Dorsolateral prefrontal cortex (tissue), 122 donors: ENCODE measurements at places on chromosomes 7 and 10. TPM values are rescaled to one million over a fixed set of nuclear protein-coding genes. Genes with fewer than 3 reads are reported as not detected.

DNA sequence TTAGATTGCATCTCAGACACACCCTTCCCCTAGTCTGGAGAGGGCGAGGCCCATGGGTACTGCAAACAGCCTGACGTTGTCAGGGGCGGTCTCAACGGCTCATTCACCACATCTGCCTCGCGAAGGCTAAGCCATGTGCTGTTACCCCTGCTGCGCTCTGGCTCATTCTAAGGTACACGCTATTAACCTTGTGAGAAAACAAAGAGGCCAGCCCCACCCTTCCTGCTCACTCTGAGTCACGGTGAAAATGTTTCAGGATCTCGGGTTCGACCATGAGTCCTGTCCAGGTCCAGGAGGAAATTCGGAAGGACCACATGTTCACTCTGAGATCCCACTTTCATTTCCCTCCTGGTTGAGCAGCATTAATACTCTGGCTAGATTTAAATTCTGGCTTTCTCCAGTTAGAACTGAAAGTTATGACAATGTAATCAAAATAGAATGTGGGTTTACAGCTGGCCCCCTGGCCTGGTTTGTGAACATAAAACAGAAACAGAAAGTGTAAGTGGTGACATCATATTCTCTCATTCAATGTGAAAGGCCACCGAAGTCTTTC is 55.2 kb downstream of the EGFR start:
- DNase-seq, result no peak

SPDYE1 gene
- not detected for total RNA-seq

- no peak for DNase-seq
Measured at GRCh38 chr10:11631890-11632587, 20.6 kb upstream of the USP6NL start.

DNA sequence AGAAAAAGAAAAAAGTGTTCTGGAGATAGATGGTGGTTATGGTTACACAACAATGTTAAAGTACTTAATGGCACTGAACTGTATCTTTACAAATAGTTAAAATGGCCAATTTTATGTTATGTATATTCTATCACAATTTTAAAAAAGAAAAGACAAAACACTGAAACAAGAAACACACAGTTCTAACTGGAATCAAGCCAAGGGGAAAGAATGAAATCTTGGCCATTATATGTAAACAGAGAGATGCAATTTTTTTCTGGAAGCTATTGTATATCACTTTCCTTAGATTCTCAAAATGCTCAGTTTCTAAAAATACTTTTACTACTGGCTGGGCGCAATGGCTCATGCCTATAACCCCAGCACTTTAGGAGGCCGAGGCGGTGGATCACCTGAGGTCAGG is 4.1 kb downstream of the COA1 start:
- no peak for DNase-seq

DNA sequence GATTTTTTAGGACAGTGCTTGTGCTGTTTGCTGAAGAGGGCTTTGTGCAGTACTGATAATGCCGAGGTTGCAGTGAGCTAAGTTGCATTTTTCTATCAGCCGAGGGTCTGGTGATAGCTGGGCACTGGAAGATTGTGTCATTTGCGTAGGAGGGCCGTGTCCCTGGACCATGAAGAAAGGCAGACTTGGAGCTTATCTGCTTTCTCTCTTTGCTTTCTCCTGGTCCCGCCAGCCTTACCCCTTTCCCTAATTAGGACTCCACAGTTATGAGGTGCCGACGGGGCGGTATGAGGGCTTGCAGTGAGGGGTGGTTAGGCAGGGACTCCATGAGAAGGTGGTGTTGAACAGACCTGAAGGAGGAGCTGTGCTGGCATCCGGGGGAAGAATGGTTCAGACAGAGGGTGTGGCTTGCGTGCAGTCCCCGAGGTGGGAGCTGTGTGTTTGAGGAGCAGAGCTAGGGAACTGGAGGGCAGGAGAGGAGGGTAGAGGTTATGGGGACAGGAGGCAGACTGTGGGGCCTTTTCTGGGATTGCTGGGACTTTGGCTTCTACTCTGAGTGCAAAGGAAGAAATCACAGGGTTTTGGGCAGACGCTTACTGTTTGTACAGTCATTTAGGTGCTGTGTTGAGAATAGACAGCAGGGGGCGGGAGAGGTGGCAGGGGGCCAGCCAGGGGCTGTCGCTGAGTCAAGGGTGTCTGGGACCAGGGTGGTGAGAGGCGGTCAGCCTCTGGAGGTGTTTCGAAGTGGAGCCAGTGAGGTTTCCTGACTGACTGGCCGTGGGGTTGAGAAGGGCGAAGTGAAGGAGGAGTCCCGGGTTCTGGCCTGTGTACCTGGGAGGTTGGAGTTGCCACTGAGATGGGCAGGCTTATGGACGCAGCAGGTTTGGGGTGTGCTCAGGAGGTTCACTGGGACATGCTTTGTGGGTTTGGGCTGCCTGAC is 43.4 kb downstream of the PRF1 start:
- no peak for DNase-seq

ACTL6B gene
- total RNA-seq, result 68.9 TPM

GRCh38 chr7:26007510-26007909 is 144.5 kb upstream of the NFE2L3 start:
- DNase-seq, result no peak

GRCh38 chr7:74092321-74092963 is 8.8 kb downstream of the LIMK1 start:
- DNase-seq, result no peak

DNA sequence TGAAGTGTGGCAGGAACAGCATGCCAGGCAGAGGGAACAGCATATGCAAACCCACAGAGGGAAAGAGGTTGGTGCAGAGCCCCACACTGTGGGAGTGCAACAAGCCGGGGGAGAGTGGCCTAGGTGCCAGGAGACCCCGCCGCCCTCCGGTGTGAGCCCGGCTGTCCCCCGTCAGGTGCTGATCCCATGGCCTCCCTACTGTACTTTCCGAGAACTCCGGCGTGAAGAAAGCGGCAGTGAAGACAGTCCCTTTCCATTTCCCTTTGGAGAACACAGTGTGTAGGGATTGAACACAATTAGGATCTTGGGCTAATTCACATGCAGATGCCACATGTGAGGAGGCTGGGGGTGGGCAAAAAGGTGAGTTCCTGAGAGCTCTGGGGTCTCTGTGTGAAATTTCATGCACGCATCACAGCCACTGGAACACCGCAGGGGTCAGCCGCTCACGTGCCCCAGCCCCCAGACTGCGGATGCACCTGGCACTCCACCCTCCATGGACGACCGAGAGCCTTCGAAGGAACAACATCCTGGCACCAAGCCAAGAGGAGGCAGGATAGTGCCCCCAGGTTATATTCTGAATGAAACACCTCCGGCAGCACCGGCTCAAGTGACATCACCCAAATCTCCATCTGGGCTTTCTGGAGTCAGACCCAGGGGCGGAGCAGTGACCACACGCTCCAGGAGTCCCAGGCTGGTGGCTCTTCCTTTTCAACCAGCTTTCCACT is 82.1 kb upstream of the PPP2R2D start:
- DNase-seq, result no peak

- DNase-seq, result no peak
Measured at GRCh38 chr10:51501396-51501795, 198.0 kb downstream of the CSTF2T start.

C10orf53 gene
- total RNA-seq, result not detected

CTAGE4 gene
- total RNA-seq, result 0.36 TPM

DNA sequence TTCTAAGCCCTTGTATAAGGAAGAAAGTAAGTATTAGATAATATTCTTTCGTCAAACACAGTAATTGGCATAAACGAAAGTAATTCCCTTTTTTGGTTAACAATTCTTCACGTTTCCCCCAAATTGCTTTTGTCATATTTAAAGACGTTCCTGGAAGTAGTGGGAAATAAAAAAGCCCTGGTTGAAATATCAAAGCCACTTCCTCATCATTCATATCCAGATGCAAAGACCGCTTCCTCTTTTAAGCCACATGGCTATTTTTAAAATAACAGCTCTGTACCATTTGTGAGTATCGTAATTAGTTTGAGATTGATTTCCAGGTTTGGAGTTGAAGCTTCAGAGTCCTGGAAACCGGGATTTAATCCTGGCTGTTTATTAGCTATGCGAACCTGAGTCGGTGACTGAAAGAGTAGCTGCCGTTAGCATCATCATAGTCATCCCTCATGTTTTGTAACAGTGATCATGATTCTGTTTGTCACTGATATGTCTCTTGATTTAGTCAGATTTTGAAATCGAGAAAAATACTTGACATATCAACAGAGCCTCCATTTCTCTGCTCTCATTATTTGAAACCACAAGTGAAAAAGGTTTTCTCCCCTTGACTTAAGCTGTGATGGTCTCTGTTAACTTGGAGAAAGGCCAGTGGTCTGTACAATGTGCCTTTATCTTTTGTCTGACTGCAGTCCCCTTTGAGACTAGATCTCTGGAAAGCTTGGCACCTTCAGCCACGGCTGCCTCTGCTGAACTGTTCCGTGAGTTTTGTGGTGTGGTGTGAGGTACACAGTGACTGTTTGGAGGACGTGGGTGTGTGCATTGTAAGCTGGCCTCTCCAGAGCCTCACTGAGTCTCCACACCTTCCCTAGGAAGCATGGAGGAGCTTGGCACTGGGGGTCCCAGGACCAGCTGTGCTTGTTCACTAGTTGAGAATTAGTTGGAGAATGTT is 18.1 kb downstream of the OPTN start:
- DNase-seq, result no peak

DNA sequence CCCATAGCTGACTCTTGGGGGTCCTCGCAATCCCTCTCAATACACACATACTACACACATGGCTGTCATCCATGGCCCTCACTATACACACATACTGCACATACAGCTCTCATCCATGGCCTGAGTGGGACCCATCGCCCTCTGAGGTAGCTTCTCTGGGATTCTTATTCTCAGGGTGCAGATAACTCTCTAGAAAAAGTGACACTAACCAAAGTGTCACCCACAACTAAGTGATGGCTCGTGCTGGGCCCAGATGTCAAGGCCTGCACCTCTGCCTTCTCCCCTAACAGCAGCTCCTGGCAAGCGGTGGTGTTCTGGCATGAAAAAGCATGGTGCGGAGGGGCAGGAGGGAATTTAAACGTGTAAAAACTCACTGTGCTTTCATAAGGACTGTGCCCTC is 62.7 kb upstream of the ZPBP start:
- no peak for DNase-seq

DNA sequence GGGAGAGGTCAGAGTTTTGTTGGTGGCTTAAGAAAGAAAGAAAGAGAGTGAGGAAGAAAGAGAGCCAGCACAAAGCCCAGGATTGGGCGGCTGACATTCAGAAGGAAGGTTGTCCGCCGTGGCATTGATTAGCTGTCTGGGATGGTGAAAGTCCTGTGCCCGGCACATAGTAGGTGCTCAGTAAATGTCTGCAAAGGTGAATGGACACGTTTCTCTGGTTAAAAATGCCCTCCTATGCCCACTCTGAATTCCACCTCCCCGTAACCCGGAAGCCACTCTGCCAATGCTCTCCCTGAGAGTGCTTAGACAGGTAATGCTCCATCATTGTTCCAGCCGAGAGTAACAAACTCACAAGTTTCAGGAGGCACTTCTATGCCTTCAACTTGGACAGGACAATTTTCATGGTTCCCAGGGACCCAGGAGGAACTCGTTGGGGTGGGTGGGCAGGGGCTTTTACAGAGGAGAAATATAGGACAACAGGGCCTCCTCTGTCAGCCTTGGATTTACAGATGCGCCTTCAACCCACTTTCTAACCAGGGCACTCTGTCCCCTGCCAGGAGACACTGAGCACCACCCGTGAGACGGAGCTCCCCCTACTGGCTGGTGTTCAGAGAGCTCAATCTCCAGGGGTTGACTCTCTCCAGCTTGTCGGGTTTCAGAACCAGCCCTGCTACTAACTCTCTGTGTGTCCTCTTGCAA is 411.5 kb upstream of the ZMIZ1 start:
- DNase-seq, result peak; percentile 19

GRCh38 chr10:61684894-61685507 is 22.3 kb downstream of the CABCOCO1 start:
- no peak for DNase-seq

DNA sequence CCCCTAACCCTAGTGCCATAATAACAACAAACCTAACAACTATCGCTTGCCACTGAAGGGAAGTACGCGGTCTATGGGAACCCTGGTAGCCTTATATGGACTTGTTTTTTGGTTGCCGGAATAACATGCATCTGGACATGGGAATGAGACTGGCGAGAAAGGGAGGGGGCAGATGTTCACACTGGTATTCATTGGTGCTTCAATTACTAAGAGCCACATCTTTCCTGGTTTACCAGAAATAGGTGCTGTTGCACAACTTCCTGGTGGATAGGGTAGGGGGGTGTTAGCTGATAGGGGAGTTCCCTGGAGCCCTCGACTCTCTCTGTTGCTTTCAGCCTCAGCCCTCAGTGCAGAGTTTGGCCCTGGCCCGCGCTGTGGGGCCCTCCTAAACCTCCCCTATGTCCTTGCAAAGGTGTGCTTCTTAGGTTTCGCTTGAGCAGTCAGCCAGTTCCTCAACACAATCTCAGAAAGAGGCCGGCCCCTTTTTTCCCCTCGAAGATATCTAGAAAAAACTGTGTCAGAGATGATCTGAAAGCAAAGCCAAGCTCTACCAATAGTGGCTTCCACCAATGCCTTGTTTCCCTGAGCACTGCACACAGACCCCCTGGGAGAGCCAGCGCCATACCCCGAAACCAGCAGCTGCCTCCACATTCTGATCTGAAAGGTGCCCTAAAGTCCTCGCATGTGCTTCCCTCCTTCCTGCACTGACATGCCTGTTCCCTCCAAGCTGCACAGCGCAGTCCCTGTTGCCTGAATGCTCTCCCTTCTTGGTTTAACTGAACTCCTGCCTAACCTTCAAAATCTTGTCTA is 13.5 kb downstream of the TBXAS1 start:
- no peak for DNase-seq

ADCK2 gene
- 29.1 TPM for total RNA-seq

DNA sequence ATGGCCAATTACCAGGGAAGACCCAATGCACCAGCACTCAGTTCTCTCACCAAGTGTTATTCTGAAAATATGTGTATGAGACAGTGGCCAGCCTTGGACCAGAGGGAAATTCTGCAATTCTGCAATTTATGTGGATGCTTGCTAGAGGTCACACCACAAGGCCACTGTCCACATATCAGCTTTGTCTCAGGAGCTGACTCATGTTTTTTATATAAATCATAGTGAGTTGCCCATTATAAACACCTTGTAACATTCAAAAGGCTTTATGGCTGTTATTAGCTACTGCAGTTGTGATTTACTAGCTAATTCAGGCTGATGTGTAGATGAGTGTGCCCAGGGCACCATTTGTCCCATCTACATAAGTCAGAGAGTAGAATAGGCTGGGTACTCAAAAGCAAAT is 649.0 kb downstream of the LRMDA start:
- no peak for DNase-seq

- DNase-seq, result no peak
Measured at GRCh38 chr7:123296965-123297364, 97.2 kb upstream of the SLC13A1 start.

CALML5 gene
- not detected for total RNA-seq

C10orf62 gene
- total RNA-seq, result 1.4 TPM

- no peak for DNase-seq
Measured at GRCh38 chr10:99555825-99556523, 23.2 kb downstream of the NKX2-3 start.

SFRP4 gene
- 4.7 TPM for total RNA-seq

SIRT1 gene
- total RNA-seq, result 32.3 TPM

- DNase-seq, result no peak
Measured at GRCh38 chr10:105797234-105797890, 1156.3 kb downstream of the SORCS3 start.
